NCI-H1694 (cell line): ENCODE measurements at places on chromosomes 6 and 20.

DNA sequence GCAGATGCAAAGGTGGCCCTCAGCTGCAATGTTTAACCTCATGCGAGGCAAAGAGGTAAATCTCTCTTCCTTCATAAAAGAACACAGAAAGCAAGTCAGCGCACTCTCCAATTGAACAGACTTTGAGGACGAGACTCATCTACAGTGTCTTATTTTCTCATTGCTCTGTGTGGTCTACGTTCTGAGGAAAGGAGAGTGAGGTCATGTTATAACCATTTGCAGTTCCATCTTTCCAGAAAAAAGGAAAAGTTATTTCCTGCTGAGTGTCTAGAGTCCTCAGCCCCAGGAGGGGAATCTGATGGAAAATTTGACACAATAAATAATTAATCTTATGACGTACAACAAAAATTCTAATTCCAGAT, 35.6 kb upstream of the THBS2 start:
- DNase-seq, result no peak

DNA sequence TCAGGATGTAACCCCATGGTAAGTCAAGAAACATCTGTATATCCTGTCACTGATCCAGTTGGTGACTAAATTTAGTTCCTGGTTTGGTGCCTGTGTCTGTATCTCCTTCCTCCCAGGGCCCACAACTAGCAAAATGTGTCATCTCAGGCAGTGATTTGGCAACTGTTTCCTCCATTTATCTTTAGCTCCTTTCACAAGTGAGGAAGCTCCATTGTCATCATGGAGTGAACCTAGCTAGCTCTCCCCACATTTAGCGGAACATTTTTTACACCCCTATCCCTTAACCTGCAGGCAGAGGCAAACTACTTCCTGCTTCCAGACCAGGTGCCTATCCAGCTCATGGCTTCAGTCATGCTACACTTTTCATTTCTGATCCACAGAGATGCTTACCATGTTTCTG, 99.5 kb downstream of the IPCEF1 start:
- no peak for DNase-seq

GRCh38 chr6:33298773-33299236, at the start of gene RGL2:
TSS of gene RGL2 (minus strand) at chr6:33298942. CDS start at chr6:33298610, 332 bp downstream.
- no peak for DNase-seq

DNA sequence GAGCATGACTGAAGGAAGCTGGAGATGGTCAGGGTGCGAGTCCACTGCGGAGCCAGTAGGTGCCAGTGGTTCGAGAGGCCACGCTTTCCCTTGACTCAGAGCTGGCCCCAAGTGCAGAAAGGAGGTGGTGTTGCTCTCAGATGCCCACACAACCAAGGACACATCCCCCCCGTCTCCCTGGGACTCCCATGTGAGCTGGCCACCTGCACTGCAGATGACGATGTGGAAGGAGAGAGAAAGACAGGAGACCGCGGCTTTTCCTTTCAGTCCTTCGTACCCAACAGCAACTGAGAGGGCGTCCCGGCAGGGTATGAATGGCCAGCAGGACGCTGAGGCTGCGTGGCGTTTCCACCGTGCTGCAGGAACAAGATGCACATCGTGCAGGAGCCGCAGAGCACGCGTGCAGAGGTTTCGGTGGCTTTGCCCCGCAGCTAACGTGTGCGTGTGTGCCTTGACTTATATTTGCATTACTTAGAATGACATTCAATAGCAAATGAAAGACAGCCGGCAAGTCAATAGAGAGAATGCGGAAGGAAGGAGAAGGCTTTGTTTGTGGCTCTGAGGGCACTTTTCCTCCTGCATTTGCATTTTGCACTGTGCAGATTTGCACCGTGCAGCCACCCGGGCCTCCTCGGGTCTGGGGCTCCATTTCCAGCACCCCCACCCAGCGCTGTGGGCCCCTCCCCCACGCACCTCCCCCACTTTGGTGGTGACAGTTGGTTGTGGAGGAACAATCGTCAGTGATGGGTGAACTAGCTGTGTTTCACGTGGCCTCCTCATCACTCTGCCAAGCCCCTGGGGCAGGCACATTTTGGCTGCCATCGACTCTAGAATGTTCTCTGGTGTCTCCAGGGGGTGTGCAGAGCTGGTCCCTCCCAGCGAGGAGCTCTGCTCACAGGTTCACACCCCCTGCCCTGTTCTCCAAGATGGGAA, 26.4 kb upstream of the BHLHE23 start:
- no peak for DNase-seq

DNA sequence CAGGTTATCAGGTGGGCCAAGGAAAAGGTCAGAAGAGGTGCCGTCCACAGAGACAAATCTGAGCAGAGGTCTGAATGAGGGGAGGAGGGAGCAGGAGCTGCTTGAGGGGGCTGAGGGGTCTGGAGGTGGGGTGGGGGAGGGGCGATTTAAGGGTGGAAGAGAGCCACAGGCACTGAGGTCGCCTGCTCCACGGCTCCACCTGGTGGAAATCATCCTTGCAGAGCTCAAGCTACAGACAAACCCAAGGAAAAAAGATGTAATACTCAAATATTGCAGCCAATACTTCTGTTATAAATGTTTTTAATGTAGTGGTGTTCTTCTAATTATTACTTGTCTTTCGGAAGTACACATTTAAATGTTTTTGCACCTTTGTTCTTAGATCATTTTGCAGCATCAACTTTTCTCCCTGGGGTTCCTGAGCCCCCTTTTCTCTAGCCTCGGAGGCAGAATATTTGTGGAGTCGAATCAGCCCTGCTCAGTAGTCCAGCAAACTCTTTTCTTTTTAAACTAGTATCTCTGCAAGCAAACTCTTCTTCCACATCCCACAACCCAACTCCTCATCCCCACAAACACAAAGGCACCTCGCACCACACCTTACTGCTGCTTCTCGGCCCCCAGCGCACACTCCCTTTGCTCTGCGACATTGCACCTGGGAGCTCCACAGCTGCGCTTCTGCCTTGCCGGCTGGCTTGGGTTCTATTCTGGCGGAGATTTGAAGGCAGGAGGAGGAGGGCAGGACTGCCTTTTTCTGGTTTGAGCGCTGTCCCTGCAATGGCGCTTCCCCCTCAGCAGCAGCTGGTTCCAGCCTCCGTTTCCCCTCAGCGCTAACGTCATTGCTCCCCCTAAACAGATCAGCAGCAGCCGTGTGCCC, 51.0 kb upstream of the TFAP2A start:
- DNase-seq, result peak; percentile 9

- DNase-seq, result no peak
Measured at GRCh38 chr6:52227495-52227894, 16.8 kb downstream of the IL17F start.

- DNase-seq, result no peak
Measured at GRCh38 chr6:13263669-13264068, 64.7 kb downstream of the TBC1D7 start.

GRCh38 chr6:34292954-34293353, 44.1 kb upstream of the SMIM29 start:
- DNase-seq, result no peak

DNA sequence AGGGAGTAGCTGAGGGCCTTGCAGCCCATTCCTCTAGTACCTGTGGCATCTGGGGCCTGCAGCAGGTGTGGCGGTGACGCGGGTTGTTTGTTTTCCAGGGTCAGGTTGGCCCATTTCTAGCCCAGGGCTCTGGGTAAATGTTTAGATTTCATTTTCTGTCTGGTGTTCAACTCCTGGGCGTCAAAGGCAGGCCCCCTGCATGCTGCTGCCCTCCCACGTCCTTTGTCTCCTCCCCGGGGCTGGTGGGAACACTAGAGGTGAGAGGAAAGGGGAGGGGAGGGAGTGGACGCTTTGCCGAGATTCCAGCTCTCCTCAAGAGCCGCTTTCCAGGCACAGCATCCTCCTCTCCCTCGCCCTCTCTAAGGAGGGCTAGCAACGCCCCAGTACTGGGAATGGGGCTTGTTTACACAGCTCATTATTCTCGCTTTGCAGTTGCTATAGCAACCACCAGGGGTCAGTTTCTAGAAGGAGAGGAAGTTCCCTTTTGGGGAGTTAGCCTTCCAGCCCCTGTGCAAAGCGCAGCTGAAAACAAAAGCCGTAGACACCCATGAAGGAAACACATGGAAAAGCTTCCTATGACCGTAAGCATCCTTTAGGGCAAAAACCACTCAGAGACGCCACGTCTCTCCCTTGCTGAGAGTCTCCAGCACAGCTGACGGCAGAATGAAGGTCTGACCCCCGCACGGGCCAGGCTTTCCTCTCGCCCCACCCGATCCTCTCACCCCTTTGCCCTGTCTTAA, 170.6 kb downstream of the LY86 start:
- peak; percentile 6 for DNase-seq

DNA sequence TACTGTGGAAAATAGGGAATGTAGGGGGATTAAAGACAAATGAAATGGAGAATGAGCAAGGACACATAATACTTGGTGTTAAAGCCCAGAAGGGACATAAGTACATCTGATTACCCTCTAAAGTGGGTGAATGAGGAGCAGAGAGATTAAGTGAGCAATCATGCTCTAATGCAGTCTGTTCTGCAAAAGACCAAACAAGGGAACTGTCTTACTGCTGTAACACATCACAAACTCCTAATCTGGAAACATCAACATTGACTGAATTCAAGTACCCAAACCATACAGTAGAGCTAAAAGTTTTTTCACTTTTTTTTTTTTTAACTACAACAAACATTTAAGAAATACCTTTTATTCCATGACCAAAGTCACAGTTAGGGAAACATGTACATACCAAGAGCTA, 19.3 kb upstream of the SLC17A4 start:
- DNase-seq, result no peak

DNA sequence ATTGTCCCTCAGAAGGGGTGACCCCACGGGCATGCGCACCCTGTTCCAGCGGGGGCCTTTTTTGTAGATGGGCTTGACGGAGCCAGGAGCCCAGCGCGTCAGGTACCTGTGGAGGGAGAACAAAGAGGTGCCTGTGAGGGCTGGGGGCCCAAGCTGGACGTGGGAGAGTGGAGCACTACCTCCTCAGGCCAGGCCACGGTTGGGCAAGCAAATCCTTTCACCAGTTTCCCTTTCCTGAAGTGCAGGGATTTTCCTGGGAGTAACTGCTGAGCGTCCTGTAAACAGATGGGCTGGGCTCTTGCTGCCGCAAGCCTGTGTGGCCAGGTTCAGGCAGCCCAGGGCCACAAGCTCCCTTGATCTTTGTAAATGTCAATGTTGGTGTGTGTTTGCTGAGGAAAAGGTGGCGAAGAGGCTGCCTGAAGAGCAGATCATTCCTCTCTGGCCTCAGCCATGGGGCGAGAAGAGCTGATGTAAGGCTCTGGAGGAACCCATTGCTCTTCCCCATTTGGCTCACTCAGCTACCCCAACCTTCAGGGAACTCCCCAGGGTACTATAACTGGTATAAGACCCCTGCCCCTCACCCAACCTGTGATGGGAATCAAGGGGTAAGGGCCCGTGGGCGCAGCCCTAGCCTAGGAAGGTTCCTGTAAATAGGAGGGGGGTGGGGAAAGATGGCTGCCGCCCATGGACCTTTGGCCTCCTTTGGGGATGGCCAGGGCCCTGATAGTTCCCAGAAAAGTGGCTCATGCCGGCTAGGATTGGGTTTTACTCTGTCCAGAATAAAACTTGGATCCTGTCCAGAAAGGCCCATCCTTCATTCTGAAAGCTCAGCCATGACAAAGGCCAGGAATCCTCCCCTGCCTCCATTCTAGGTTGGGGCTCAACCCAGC, 15.5 kb downstream of the MRPS18A start:
- DNase-seq, result no peak

DNA sequence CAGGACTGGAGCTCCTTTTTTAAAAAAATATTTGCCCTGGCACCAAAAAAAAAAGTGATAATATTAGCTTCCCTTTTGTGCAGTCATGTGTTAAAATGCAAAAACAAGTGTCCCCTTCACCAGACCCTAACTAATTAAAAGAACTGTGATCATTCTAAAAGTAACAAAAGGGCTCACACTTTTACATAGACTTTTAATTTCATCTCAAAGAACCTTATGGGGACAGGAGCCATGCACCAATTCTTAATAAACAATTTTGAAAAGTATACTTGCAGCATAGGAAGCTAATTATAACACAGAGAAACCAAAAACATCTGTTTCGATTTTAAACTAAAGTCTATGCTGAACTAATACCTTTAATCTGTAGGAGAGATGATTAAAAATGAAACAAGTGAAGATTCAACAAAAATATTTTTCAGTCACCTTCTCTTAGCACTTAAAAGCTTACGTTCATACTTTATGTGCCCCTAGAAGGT, 17.3 kb downstream of the STX7 start:
- DNase-seq, result no peak

DNA sequence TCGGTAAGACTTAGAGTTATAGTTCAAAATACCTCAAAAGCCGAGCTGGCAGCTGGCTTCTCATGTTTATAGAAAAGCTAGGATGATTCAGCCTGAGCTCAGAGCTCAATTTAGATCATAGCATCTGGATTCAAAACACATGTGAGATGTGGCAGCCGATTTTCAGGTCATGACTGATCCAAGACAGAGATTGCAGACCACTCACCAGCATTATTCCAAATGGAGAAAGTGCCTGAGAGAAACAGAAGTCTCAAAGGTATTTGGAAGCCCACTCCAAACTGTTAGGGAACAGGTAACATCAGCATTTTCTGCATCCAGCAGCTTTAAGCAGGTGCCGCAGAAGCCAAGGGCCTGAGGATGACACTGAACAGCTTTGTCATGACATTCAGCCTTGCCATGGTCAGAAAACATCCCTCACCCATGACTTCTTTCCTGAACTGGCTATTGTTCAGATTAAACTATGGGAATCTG, 102.2 kb downstream of the BACH2 start:
- no peak for DNase-seq

GRCh38 chr20:15702161-15702560, 871.1 kb downstream of the KIF16B start:
- DNase-seq, result no peak

DNA sequence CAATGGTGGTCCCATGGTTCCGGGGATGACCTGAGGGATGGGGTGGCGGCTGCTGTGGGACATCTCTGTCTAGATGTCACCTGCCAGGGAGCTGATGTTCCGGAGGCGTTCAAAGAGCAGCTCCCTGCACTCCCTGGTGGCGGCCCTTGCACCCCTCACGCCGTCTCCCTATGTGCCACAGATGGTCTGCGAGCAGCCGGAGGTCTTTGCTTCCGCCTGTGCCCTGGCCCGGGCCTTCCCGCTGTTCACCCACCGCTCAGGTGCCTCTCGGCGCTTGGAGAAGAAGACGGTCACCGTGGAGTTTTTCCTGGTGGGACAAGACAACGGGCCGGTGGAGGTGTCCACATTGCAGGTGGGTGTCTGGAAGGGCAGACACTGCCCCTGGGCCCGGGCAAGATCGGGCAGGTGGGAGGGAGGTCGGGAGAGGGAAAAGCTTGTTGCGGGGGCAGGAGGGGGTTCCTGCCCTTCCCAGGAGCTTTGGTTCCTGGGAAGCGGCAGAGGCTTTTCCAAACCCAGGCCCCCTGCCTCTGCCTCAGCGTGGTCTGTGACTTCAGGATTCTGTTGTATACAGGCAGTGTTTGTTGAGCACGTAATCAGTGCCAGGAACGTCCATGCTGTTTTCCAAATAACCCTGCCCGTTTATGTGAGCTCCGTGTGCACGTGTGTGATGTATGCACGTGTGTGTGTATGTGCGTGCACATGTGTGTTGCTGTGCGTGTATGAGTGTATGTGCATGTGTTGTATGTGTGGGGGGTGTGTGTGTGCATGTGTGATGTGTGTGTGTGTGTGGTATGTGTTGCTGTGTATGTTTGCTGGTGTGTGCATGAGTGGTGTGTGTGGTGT, 1.9 kb downstream of the NPEPL1 start:
- DNase-seq, result no peak

- no peak for DNase-seq
Measured at GRCh38 chr6:3438190-3439167, 18.4 kb downstream of the SLC22A23 start.
